Stimulated activated CD4-positive, alpha-beta T cell treated with anti-CD3 and anti-CD28 coated beads, Interleukin-1b, Interleukin-23, amount 100 ng/mL, for 1 hour (primary cell): ENCODE measurements at places on chromosomes 5 and 9.

DNA sequence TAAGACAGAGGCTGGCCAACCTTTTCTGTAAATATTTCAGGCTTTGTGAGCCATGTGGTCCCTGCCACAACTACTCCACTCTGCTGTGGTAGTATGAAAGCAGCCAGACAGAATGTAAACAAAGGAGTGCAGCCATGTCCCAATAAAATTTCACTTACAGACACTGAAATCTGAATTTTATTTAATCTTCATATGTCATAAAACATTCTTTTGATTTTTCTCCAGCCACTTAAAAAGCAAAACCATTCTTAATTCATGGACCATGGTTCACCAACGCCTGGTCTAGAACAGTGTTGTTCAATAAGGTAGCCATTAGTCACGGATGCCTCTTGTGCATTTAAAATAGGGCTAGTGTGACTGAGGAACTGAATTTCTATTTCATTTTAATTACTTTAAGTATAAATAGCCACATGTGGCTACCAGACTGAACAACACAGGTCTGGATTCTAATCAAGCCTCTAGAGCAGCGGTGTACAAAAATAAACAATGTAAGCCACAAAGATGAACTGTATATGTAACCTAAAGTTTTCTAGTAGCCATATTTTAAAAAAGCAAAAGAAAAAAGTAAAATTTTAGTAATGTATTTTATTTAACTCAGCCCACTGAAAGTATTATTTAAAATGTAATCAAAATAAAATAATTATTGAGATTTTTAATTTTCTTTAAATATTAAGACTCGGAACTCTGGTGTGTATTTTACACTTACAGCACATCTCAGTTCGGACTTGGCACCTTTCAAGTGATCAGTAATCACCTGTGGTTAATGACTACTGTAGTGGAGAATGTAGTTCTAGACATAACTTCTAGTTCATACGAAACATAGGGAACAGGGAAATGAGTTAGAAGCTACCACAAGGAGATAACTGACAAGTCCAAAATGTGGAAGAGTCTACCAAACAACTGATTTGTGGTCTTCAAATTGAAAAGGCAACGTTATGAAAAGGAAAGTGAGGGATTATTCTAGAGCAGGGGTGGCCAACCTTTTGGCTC is 14.3 kb downstream of the GEMIN5 start:
- DNase-seq: no peak

- no peak for DNase-seq
These were observed 57.4 kb downstream of the SEMA4D start for GRCh38 chr9:89440548-89440947.

DNA sequence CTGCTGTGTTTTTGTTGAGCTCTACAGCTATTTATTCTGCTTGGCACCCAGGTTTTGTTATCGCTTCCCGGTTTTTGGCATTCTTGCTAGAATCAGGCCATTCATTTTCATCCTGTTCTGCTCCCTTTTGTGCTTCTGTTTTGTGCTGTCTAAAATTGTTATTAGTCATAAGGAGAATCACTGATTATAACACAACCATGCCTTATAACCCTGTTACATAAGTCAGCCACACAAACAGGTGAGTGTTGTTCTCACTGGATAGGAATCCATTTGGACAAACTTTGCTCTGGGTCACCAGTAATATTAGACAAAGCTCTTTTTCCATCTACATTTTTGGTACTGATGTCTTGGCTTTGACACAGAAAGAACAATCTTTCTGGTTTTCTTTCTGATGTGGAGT is 622.8 kb downstream of the PSAT1 start:
- no peak for DNase-seq

GRCh38 chr5:169923988-169924387 is 56.3 kb downstream of the INSYN2B start:
- no peak for DNase-seq

DNA sequence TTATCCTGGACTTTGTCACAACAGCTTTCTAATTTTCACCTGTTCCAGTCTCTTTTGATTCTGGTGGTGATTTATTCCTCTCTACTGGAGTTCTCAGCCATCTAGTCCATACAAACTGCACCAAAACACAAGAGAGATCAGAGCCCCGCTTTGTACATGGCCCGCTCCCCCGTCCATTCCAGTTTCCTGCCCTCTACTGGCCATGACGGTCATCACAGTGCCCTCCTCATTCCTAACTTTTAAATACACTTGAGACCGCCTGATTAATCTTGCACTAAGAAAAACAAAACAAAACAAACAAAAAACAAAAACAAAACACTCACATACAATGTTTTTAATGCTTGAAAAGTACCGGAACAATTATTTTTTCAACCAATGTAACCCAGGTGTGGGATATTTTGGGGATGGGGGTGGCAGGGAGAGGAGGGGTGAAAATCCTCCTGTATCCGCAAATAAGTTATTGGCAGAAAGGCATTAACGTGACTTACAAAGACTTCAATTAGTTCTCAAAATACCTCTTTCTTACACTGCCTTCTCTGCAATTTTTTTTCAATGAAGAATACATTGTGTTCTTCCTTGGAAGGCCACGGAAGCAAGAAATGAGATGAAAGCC is 84.8 kb upstream of the PAM start:
- no peak for DNase-seq

GRCh38 chr9:128987805-128988204 is 40.3 kb downstream of the NUP188 start:
- no peak for DNase-seq

DNA sequence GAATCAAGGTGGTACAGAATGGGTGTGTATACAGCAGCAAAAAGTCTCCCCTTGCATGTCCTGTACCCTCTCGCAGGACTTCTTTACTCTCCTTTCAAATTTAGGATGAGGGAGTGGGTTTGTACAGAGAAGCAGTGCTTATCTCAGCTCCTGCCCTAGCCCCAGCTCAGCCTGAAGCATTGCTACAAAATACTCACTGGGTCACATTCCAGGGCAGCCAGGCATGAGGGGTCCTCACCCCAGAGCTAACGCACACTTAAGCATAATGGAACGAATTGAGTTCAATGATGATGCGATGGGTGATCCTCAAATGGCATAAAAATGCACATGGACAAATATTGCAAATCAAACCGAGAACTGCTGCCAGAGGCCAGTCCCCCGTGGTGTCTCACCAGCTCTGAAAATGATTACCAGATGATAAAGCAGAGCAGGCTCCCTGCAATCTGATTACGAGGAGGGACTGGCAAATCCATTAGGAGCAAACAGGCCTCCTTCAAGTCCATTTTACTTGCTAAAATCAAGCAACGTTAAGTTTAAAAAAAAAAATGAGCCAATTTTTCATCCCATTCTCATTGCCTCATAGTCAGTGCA is 231.6 kb upstream of the TAS2R1 start:
- DNase-seq: no peak

- no peak for DNase-seq
These were observed 603.7 kb downstream of the RAB3C start for GRCh38 chr5:59186623-59187022.

DNA sequence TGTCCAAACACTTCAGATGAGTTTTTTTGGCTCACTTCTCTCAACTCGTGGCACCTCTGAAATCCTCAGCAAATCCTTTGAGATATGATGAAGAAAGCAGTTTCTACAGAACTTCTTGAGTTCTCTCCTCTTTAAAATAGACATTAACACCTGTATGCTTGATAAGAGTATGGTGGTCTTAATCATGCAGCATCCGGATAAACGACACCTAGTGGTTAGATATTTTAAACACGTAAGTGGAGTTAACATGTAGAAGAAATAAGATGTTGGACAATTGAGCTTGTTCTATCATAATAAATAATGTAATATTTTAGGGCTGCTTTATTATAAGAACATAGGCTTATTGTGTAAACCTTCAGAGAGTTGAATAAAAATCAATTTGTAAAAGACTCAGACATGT is 324.8 kb downstream of the CYLC2 start:
- DNase-seq: no peak

- no peak for DNase-seq
These were observed 60.9 kb upstream of the UBAC1 start for GRCh38 chr9:136021872-136022681.

DNA sequence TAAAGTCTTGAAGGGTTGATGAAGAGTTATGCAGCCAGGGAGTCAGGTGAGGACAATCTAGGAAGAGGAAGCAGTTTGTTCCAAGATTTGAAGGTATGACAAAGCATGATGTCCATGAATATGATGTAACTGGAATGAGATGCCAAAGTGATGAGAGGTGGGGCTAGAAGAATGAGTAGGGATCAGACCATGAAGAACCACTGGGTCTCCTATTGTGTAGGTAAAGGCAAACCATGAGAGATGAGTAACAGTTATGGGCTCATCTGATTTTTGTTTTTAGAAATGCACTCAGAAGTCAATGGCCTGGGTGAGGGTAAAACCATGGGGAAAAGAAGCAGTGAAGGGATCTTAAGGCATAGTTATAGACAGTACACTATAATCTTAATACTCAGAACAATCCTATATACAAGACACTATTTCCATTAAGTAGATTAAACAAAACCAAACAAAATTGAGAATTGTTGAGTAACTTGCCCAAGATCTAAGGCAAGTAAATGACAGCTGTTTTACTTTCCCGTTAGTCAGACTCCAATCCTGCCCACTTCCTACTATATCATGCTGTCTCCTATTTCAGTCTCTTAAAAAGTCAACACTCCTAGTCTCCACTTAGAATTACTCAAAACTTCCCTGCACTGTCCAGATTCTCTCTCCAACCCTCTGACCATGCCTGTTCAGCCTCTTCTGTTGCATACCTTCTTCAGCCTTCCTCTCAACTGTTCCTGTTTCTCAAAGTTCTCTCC is 393.8 kb upstream of the MEF2C start:
- DNase-seq: no peak

DNA sequence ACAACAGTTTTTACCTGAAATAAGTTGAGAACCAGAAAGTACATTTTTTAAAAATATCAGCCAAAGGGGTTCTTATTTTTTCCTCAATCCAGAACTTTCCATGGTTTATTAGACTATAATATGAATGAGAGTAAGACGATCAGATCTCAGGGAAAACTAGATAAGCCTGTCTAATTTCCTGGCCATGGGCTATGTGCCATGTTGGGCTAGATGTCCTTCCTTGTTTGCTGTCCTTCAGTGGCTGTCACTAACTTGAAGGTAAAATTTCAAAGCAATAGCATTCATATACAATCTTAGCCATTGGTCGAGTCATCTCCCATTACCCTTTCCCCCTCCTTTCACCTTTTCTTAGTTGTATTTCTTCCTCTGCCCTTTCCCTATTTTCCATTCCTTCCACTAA is 179.5 kb upstream of the PPP1R2B start:
- DNase-seq: no peak

DNA sequence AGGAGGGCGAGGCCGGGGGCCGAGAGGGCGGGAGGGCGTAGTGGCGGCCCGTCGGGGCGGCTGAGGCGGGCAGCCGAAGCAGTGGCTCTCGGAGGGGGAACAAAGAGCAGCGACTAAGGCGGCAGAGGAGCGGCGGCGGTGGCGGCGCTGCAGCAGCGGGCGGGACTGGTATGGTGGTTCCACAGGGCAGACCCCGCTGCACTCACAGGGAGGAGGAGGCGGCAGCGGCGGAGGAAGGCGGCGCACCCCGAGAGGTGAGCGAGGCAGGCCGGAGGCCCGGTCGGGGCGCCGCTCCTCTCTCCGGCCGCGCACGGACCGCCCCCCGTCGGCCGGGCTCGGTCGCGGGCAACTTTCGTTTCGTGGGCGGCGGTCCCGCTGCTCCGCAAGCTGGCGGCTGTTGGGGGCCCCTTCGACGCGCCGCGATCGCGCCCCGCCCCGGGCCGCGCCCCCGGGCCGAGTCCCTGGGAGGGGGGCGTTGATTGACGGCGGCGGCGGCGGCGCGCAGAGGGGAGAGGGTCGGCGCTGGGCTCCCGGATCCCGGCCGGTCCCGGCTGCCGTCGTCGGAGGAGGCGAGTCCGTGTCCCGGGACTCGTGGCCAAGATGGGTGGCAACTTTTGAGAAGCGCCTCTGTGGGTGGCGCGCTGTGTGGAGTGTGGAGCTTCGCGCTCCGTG is 467 bp downstream of the CNOT6 start:
- no peak for DNase-seq

DNA sequence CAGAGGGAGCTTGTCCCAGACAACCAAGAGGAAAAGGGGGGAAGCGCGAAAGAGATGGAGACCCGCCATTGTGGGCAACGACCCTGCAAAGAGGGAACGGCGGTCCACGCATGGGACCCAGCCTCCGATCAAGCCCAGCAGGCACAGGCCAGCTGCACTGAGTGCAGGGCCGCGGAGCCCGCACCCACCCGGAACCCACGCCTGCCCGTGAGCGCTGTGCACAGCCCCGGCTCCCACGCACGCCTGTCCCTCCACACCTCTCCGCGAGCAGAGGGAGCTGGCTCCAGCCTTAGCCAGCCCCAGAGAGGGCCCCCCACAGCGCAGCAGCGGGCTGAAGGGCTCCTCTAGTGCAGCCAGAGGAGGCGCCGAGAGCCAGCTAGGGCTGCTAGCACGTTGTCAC is 416.5 kb downstream of the DMRTA1 start:
- no peak for DNase-seq

GRCh38 chr9:136799079-136799853 is 3.1 kb downstream of the CCDC183 start:
- no peak for DNase-seq

GRCh38 chr5:56610093-56610698 is 205.2 kb upstream of the MAP3K1 start:
- DNase-seq: no peak

- no peak for DNase-seq
These were observed 42.9 kb upstream of the AFAP1L1 start for GRCh38 chr5:149228618-149229297.

DNA sequence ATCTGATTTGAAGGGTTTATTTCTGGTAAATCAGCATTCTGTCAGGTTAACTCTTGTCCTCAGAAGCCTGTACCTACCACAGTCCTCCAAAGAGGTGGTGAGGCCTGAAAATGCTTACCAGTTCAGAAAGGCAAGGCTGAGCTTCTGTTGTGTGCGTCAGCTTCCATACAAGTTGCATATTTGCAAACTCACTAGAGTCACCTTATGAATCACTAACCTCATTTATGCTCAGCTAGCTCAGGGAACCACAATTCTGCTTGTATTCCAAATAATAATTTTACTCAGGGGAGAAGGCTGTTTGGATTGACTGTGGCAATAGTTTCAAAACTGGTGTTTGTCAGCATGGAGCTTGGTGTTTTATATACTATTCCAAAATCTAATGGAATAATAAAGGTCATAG is 355.1 kb upstream of the RFX3 start:
- DNase-seq: no peak

DNA sequence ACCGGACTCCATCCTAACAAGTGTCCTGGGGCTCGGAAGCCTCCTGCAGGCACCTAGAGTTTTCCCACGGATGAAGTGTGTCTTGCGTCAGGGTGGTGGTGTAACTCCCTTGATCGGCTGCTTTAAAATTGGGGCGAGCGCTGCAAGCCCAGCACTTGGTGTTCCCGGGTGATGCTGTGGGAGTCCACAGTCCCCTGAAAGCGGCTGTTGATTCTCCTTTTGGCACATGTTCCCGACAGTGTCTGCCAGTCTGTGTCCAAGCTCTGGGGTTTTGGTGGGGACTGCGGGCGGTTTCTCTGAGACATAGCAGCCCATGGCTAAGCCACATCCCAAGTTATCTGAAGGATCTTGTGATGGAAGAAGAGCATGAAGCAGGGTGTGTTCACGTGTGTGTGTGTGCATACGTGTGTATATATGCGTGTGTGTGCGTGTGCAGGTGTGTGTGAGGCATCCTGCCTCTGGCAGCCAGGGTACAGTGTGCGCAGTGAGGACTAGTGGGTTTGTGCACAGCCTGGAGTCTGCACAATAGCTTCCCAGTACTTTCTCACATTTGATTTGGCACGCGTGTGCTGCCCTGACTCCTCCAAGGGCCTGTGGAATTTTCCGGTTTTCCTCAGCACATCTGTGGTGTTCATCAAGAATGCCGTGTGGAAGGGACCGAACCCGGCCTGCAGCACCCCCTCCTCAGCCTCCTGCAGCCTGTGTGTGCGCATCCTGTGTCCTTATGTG is 16.9 kb downstream of the SLC25A48 start:
- no peak for DNase-seq
